ENCODE measurements at places on chromosomes 7 and 10. TPM values are rescaled to one million over a fixed set of nuclear protein-coding genes. Genes with fewer than 3 reads are reported as not detected.

Gene RELN
- polyA plus RNA-seq: 0.08 TPM

Gene SEMA4G
- polyA plus RNA-seq: 33.8 TPM

Gene PRSS37
- polyA plus RNA-seq: not detected

Gene ZNF804B
- polyA plus RNA-seq: 0.42 TPM

Gene RBM20
- polyA plus RNA-seq: 2.7 TPM

Gene FRMPD2
- polyA plus RNA-seq: 0.28 TPM

Gene SLC18A2
- polyA plus RNA-seq: 25.5 TPM

Gene LBX1
- not detected for polyA plus RNA-seq

Gene SEC61G
- 275 TPM for polyA plus RNA-seq

Gene MYH16
- polyA plus RNA-seq: 0.02 TPM

Gene FGL2
- polyA plus RNA-seq: 2.4 TPM

Gene FAM221A
- 14.5 TPM for polyA plus RNA-seq

Gene MRLN
- polyA plus RNA-seq: 30.5 TPM

Gene TAS2R41
- not detected for polyA plus RNA-seq

Gene HPSE2
- polyA plus RNA-seq: 1.1 TPM

Gene CFAP43
- 3.5 TPM for polyA plus RNA-seq

Gene ADAMTS14
- polyA plus RNA-seq: 0.34 TPM

Gene HMX3
- polyA plus RNA-seq: not detected

Gene PRXL2A
- polyA plus RNA-seq: 38.4 TPM

Gene DYDC1
- polyA plus RNA-seq: not detected

Gene NKX2-3
- 6.2 TPM for polyA plus RNA-seq

Gene LRRC18
- polyA plus RNA-seq: not detected

Gene DYDC2
- 0.05 TPM for polyA plus RNA-seq

Gene PEX1
- polyA plus RNA-seq: 9.1 TPM

Gene SPDYE8
- not detected for polyA plus RNA-seq

Gene SPDYE11
- polyA plus RNA-seq: not detected

Gene VWC2
- polyA plus RNA-seq: not detected

Gene KAZALD1
- polyA plus RNA-seq: 1.3 TPM

Gene CPN1
- polyA plus RNA-seq: not detected

Gene AHR
- polyA plus RNA-seq: 3.2 TPM

Gene ASIC3
- polyA plus RNA-seq: 8.7 TPM

Gene JAKMIP3
- polyA plus RNA-seq: 1.4 TPM

Gene AKR1C4
- polyA plus RNA-seq: not detected

Gene TMEM130
- polyA plus RNA-seq: 0.95 TPM

Gene MYO3A
- 9.0 TPM for polyA plus RNA-seq

Gene NYAP1
- polyA plus RNA-seq: 3.7 TPM

Data from pancreas (tissue), 10 donors.